ENCODE measurements at places on chromosomes 7 and 10. TPM values are rescaled to one million over a fixed set of nuclear protein-coding genes. Genes with fewer than 3 reads are reported as not detected.
A peak's percentile ranks its signal among the peaks of the same experiment; 100 is the strongest.

Gene SPDYE8
- total RNA-seq: not detected

Gene ABCB1
- total RNA-seq: not detected

Gene AKR1D1
- total RNA-seq: not detected

Gene EN2
- total RNA-seq: 0.81 TPM

Gene RET
- not detected for total RNA-seq

Gene FGFBP3
- 0.53 TPM for total RNA-seq

Gene KCP
- total RNA-seq: 0.20 TPM

Gene EPHB6
- total RNA-seq: 0.10 TPM

Gene SEMA3A
- 19.4 TPM for total RNA-seq

Gene C10orf67
- total RNA-seq: 0.15 TPM

Gene STEAP4
- total RNA-seq: not detected

Gene ENTPD1
- 0.30 TPM for total RNA-seq

Gene CUZD1
- 3.3 TPM for total RNA-seq

Gene DRGX
- 17.8 TPM for total RNA-seq

Gene TBX20
- total RNA-seq: 2.0 TPM

Gene PTPRZ1
- under 0.01 TPM for total RNA-seq

Gene PTF1A
- not detected for total RNA-seq

Gene ACSM6
- total RNA-seq: 0.08 TPM

Gene PRPS1L1
- total RNA-seq: not detected

GRCh38 chr7:2645274-2645868 is 13.6 kb downstream of the TTYH3 start:
- DNase-seq: no peak

GRCh38 chr7:112286250-112287086 is 80.0 kb downstream of the ZNF277 start:
- DNase-seq: peak; percentile 88

DNA sequence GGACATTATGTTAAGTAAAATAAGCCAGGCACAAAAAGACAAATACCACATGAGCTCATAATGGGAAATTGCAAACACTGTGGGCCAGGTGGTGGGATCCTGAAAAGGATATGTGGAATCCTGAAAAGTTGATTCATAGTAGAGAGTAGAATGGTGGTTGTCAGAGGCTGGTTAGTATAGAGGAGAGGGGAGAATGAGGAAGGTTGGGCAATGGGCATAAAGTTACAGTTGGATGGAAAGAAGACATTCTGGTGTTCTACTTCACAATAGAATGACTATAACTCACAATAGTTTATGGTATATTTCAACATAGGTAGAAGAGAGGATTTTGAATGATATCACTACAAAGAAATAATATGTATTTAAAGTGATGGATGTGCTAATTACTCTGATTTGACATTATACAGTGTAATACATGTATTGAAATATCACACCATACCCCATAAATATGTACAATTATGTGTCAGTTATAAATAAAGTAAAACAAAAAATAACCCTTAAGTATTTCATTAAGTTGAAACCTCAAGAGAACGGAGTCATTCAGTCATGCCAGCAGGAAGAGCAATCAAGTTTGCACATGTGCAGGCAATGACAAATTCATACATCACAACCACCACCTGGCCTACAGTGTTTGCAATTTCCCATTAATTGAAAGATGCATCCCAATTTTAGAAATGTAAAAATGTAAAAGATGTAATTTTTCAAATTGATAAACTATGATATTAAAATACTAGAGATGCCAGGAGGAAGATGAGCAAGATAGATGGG is 156.7 kb downstream of the MAGI2 start:
- no peak for DNase-seq

- DNase-seq: no peak
Measured at GRCh38 chr10:86263907-86264306, 102.7 kb downstream of the GRID1 start.

DNA sequence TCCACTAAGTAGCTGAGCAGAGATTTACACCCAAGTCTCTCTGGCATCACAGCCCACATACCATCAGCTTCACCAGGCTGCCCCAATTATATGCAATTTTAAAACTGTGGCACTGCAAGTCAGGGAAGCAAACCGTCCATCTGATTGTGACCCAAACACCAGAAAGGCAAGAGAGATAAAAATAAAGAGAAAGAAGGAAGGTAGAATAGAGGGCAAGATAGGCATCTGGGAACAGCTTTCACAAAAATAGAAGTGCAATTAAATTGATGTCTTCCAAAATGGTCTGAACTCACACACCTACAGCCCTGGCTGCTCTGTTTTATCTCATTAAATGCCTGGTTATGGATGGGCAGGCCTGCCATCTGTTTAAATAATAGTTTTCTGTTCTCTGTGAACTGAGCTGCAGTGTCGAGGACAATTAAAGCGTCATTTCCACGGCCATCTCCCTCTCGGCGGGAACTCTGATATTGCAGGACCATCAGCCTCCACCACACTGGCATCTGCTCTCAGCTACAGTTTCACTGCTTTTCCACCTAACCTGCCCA is 509.1 kb downstream of the INHBA start:
- no peak for DNase-seq

GRCh38 chr10:53284615-53285182 is 512.1 kb upstream of the MBL2 start:
- DNase-seq: no peak

- no peak for DNase-seq
Measured at GRCh38 chr7:82926477-82926876, 236.2 kb downstream of the PCLO start.

DNA sequence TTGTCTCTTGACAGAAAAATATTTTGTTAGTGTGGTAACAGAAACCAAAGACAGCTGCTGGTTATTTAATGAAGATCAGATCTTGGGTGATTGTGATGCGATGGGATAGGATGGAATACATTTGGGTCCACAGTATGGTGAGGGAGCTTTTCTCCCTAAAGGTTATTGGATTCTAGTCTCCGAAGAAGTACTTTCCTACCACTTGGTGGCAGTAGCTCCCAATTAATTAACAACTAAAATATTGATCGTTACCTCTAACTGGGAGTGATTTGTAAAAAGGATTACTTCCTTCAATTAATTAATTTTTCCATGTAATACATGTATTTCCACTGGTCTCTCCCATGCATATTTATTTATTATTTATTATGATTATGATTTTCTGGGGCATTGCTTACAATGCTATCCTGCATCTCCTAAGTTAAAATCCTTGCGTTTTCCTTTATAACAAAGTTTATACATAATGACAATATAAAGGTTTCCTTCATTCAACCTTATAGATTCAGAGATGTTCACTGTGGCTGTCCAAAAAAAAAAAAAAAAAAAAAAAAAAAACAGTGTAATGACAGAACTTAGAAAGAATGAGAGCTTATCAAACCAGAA is 25.6 kb downstream of the TMEM196 start:
- peak; percentile 4 for DNase-seq

DNA sequence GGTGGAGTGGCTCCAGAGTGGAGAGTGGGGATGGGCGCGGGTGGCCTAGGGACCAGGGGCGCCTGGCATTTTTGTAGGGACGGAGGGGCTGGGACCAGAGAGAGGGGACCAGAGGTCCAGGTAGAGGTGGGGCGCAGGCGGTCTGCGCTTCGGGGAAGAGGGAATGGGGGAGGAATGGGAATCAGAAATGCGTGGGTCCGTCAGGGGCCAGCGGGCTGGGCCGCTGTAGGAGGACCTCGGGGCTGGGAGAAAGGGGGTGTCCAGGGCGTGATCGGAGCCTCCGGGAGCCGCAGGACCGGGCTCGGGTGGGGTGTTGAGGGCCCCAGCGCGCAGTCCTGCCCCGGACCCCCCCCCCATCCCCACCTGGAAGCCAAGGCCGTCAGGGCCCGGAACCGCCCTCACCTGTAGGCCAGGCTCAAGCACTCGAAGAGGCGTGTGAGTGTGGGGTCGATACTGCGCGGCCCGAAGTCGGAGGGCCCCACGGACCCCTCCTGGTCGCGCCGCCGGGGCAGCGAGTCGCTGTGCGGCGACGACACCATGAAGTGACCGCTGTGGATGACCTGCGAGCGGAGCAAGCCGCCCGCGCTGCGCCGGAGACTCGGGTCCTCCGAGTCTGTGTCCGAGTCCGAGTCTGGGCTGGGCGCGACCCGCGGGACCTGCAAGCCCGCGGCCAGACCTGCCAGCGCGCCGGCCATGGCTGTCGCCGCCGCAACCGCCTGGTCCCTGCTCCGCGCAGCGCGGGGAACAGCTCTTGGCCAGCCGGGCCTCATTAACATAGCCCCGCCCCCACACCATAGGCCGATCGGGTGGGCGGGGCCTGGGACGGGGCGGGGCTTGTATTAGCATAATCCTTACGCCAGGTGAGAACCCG is at the start of gene MLXIPL:
Gene MLXIPL, minus strand, starts transcription at position 725 of the 871 bp plus-strand sequence. Its CDS starts 30 bp downstream, at position 695.
- no peak for DNase-seq

GRCh38 chr7:55163733-55164132 is 144.9 kb downstream of the EGFR start:
- DNase-seq: no peak

- DNase-seq: no peak
Measured at GRCh38 chr10:26455567-26456315, 17.6 kb downstream of the APBB1IP start.

GRCh38 chr10:87916515-87916914 is 53.1 kb downstream of the PTEN start:
- no peak for DNase-seq

- no peak for DNase-seq
Measured at GRCh38 chr7:152673897-152674296, 2.0 kb downstream of the XRCC2 start.

GRCh38 chr7:86667732-86668131 is 24.0 kb downstream of the GRM3 start:
- DNase-seq: peak; percentile 16

DNA sequence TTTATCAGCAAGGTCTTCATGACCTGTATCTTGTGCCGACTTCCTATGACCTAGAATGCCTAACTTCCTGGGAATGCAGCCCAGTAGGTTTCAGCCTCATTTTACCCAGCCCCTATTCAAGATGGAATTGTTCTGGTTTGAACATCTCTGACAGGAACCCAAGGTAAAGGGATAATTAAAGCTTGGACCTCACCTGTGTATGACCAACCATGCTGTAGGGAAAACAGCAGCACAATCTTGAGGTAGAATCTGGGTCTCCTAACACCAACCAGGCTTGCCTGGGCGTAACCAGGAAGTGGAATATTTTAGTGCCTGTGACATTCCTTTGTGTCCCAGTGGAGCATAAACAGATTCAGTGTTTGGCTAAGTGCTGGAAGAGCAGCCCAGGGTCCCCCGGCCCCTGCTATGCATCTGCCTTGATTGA is 94.1 kb downstream of the PFKFB3 start:
- DNase-seq: no peak

GRCh38 chr10:16184096-16184597 is 252.7 kb upstream of the PTER start:
- no peak for DNase-seq

- no peak for DNase-seq
Measured at GRCh38 chr7:85773116-85773728, 586.4 kb upstream of the SEMA3D start.

DNA sequence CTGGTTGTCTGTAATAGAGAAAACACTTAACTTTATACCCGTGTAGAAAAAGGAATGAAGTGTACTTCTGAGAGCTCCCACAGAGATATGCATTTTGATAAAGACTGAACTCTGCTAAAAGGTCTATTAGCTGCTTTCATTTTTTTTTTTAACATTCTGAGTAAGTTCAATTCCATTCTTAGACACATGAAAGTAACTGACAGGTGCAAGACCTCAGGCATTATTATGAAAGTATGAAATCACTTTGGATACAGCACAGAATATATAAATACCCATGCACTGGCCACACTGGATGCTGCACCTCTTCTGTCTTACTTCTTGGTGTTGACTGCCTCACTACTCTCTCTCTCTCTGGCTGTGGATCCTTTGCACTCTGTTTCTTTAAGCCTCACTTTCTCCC is 46.2 kb downstream of the VWDE start:
- DNase-seq: peak; percentile 11

- no peak for DNase-seq
Measured at GRCh38 chr7:13821152-13821787, 168.2 kb downstream of the ETV1 start.

- no peak for DNase-seq
Measured at GRCh38 chr10:91799612-91799975, 1.4 kb downstream of the TNKS2 start.

GRCh38 chr7:42068554-42069280 is 168.3 kb downstream of the GLI3 start:
- no peak for DNase-seq

GRCh38 chr7:55099821-55100543 is 81.2 kb downstream of the EGFR start:
- DNase-seq: no peak

GRCh38 chr10:11551916-11552602 is 59.4 kb downstream of the USP6NL start:
- no peak for DNase-seq

DNA sequence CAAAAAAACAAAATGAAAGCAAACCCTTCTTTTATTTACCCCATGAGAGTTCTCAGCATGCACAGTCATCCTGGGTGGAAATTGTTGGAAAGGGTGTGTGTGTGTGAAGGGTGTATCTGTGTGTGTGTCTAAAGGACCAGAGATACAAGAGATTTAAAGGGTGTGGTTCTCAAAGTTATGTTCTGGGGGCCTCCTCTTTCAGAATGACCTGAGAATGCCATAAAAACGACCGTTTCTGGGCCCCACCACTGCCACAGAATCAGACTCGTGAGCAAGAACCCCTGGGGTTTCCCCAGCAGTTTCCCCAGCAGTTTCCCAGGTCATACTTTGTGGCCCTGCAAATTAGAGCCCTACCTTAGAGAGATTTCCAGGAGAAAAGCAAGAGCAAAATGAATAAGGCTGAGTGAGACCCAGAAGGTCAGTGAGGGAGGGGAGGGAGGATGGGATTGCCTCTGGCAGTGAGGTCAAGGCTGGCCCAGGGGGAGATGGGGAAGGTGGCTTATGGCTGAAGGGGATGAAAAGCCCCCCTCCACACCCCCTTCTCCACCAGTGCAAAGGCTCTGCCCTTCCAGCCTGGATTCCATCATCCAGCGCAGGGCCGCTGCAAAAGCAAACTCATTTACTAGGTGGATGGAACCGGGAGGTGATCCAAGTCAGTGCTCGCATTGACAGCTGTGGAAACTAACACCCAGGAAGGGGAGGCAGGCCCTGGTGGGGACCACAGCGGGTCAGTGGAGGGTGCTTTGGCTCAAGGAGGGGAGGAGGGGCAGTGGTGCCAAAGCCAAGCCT is 10.2 kb downstream of the PYROXD2 start:
- no peak for DNase-seq

GRCh38 chr7:155448632-155449007 is 9.3 kb upstream of the EN2 start:
- no peak for DNase-seq

GRCh38 chr10:47237316-47238260 is 62.4 kb upstream of the GDF10 start:
- no peak for DNase-seq

DNA sequence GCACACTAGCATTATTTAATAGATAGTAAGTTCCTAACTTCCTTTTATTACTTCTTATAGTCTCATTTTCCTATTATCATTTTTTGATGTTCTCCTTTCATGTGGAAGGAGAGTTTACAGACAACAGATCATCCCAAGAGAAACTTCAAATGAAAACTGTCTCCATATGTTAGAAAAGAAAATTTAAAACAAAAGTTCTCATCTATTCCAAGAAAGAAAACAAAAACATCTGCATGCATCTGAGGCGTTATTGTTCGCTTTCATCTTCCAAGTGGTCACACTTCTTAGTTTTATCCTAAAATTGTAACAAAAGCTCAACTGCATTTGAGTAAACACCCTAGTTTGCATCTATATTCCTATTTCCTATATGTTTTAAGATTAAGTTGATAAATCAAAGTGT is 126.2 kb downstream of the SEMA3D start:
- DNase-seq: no peak

Measured in SJCRH30 (cell line).